ENCODE measurements at places on chromosomes 2 and 18.

DNA sequence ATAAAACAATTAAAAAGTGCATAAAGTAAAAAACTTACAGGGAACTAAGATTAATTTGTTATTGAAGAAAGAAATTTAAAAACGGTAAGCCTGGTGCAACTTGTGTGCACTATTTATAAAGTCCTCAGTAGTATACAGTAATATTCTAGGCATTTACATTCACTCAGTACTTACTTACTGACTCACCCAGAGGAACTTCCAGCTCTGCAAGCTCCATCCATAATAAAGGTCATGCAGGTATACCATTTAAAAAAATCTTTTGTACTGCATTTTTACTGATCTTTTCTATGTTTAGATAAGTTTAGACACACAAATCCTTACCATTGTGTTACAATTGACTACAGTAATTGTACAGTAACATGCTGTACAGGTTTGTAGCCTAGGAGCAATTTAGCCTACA is 51.5 kb upstream of the NXPH2 start:
- no peak for DNase-seq

DNA sequence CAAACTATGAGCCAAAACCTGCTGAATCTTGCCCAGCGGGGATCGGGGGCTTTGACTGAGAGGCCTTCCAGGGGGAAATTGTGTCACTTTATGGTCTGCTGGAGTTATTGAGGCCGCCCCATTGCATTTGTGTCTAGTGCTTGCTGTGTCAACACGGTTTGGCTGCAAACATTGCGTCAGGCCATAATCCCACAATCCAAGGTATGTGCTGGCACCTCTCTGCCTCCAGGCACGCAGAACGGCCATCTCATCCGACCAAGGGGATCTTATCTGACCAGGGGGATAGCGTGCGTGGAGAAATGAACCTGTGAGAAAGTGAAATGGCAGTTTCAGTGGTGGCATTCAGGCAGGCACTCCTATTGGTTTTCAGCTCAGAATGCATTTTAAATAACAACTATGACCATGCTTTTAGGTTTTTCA is 18.1 kb upstream of the LYPD6B start:
- DNase-seq = no peak

GRCh38 chr2:28251337-28251736 is 141.3 kb upstream of the FOSL2 start:
- DNase-seq = no peak

- DNase-seq = no peak
Measured at GRCh38 chr2:10091182-10091888, 11.1 kb upstream of the CYS1 start.

- no peak for DNase-seq
Measured at GRCh38 chr2:111618226-111618977, 265.6 kb downstream of the ANAPC1 start.

DNA sequence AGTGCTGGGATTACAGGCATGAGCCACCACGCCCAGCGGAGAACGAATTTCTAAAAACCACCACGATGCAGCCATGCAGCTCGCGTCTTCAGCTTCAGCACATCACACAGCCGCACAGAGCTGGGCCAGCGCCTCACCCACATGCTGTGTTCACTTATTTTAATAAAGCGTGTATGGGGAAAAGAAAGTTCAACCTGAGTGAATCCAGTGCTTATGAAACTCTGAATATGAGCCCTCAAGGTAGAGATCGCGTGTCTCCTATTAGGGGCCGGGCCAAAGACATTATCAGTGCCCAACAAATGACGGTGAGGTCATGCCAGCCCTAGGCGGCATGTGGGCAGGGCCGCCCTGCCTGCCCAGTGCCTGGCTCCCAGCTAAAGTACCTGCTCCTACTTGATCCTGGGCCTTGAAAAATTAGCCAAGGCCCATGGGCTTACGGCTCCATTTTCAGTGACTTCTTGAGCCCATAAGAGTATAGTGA is 44.3 kb downstream of the SPRED2 start:
- no peak for DNase-seq

DNA sequence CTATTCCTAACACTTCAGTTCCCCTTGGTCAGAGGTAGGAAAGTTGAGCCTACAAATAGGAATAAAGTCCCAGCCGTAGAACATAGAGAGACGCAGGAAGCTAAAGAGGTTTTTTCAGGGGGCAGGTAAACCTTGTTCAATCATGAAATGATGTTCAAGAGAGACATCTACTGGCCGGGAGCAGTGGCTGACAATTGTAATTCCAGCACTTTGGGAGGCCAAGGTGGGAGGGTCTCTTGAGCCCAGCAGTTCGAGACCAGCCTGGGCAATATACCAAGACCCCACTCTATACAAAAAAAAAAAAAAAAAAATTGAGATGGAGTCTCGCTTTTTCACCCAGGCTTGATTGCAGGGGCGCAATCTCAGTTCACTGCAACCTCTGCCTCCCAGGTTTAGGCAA is 66.7 kb upstream of the DNAJC10 start:
- no peak for DNase-seq

GRCh38 chr2:230787101-230787500 is 74.5 kb downstream of the CAB39 start:
- DNase-seq = no peak

- DNase-seq = no peak
Measured at GRCh38 chr2:120881981-120882788, 146.5 kb downstream of the GLI2 start.

DNA sequence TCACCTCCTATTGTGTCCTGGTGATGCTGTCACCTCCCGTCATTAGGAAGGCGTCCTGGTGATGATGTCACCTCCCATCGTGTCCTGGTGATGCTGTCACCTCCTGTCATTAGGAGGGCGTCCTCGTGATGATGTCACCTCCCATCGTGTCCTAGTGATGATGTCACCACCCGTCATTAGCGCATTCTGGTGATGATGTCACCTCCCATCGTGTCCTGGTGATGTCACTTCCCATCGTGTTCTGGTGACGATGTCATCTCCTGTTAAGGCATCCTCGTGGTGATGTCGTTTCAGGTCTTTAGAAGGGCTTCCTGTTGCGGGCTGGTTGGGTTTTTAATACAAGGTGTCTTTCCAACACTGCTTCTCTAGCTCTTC is 40.7 kb downstream of the CTDP1 start:
- no peak for DNase-seq

GRCh38 chr2:120978359-120979050 is 242.8 kb downstream of the GLI2 start:
- DNase-seq = no peak

- DNase-seq = no peak
Measured at GRCh38 chr2:13046557-13047165, 329.9 kb downstream of the TRIB2 start.

DNA sequence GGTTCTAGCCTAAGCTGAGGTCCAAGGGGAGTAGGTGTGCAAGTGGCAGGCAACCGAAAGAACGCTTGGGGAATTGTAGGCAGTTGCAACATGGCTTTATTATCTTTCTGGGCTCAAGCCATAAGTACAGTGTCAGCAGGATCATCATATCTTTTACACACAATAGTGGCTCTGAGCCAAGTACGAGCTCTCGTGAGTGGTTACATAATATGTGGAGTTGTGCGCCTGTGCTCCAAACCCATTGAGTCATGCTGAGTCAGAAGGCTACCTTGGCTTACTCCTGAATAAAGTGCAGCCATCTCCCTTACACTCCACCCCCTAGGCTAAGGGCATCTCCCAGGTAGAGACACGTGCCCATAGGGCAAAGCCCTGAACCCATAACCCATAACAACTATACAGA is 233.9 kb downstream of the SATB2 start:
- DNase-seq = no peak

GRCh38 chr2:63784461-63784860 is 57.2 kb upstream of the UGP2 start:
- no peak for DNase-seq

DNA sequence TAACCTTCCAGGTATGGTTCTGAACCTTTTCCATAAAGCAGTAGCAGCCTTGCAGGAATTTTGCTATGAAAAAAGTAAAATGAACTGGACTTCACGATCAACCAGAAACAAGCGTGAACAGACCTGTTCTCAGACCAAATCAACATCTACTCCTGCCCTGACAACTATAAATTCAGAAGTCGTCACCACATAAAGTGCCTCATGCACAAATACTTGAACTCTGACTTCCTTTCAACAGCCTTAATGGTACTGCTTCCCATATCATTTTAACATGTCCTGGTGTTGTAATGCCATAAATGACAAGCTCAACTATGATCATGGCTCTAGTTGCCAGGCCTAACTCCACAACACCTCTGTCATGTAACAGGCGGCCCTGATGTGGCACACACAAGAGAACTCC is 262.4 kb downstream of the MTX2 start:
- no peak for DNase-seq

GRCh38 chr2:16584824-16585540 is 80.7 kb downstream of the CYRIA start:
- DNase-seq = no peak

- DNase-seq = no peak
Measured at GRCh38 chr18:58552057-58552461, 76.8 kb downstream of the ALPK2 start.

DNA sequence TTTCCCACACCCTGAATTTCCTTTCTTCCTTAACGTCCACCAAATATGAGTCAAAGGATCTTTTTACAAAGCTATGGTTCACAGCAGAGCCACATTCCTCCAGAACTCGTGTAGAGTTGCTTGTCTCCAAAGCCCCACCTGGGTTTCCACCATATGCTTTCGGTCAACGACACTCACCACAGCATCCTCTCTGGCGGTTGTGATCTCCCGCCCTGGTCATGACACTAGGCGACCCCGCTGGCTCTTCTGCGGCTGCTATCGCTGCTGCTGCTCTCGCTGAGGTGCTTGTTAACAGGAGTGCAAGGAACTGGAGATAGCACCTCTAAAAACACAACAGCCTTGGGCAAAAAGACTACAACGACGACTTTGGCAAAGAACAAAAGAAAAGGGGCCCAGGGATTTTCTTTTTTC is 340 bp downstream of the SLC40A1 start:
- DNase-seq = peak; percentile 35

DNA sequence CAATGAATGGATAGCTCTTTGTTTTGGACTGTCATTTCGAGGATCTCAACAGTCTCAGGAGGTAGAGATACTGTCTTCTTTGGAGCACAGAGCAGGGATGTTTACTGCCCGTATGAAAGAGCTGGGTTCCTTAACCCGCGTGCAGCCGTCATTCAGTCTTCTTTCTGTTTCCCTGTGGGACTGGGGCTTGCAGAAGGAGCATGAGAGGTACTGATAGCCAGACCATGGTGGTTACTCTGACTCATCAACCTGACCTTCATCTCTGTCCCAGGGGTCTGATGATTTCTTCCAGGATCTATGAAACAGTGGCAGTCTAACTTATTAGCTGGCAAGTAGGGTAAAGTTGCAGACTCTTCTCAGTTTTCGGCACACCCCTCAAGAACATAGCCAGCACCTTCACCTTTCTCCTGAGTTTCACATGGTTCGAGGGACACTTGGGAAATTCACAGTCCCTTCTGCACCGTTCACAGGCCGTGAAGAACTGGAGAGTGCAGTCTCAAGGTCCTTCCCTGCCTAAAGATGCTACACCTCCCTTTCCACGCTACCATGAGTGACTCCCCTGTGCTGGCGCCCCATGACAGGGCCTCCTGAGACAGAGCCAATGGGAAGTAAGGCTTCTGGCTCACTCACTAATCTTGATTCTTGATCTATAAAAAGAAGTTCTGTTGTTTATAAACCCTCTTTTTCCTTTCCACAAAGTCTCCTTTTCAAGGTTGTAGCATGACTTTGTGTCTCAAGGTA is 226.2 kb downstream of the MC4R start:
- DNase-seq = no peak

DNA sequence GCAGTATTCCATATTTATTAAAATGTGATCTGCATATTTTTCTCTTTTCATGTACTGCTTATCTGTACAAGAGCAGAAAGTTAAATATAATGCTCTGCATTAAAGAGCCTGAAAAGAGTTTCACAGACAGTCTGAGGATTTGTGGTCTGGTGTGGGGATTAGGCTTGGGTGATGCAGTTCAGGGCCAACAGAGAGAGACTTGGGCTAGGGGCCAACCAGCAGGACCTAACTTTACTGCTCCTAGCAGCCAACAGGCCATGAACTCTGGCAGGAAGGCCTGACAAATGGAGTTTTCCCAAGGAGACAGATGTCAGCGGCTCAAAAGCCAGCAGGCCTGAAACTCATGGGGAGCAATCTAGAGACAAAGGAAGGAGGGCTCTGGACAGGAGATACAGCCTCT is 169.6 kb downstream of the LRRTM1 start:
- no peak for DNase-seq

GRCh38 chr18:49223837-49224529 is 236.5 kb downstream of the DYM start:
- DNase-seq = no peak

GRCh38 chr2:158098178-158098577 is 3.5 kb upstream of the UPP2 start:
- no peak for DNase-seq

DNA sequence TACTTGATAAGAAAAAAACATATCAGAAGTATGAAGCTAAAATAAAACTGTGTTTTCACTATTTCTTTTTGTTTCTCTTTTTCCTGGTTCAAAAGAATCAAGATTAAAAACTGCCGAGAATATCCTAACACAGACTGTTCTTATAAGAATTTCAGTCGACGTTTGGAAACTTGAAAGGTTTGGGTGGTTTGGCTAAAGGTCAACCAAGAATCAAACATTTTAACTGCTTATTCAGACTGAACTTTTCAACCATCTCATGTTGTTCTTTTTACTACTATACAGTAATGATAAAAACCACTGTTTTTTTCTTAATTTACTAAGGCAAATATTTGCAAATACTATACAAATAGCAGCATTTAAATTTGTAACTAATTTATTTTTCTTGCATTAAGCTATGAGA is 308.5 kb upstream of the TFPI start:
- DNase-seq = no peak

GRCh38 chr2:23625726-23626125 is 240.7 kb downstream of the KLHL29 start:
- DNase-seq = no peak

- no peak for DNase-seq
Measured at GRCh38 chr2:189633392-189633811, 27.9 kb upstream of the ASNSD1 start.

- no peak for DNase-seq
Measured at GRCh38 chr2:233075141-233075965, 15.2 kb downstream of the INPP5D start.

- DNase-seq = no peak
Measured at GRCh38 chr18:3368193-3368592, 81.8 kb upstream of the TGIF1 start.

DNA sequence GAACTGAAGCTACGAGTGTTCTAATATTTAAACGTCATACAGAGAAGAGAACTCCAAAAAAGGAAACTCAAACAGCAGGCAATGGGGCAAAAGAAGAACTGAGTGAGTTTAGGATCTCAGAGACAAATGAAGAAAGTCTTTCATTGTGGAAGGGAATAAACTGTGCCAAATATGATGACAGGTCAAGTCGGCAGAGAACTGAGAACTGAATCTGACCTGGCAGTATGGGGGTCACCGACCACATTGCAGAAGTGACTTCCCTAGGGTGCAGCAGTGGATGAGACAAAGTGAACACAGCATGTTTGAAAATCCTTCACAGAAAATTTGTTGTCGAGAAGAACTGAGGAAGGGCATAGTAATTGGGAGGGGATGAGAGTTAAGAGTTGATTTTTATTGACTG is 55.9 kb downstream of the TTC21B start:
- no peak for DNase-seq

Data from NCI-H1105 (cell line).